ENCODE measurements at places on chromosomes 2 and 18.

GRCh38 chr2:100036793-100037192 lies 105.6 kb downstream of the AFF3 start:
- no peak for DNase-seq

- DNase-seq: no peak
Observed at GRCh38 chr2:60984720-60985119, 32.8 kb upstream of the PEX13 start.

- no peak for DNase-seq
Observed at GRCh38 chr2:56128235-56128634, 55.6 kb upstream of the CCDC85A start.

DNA sequence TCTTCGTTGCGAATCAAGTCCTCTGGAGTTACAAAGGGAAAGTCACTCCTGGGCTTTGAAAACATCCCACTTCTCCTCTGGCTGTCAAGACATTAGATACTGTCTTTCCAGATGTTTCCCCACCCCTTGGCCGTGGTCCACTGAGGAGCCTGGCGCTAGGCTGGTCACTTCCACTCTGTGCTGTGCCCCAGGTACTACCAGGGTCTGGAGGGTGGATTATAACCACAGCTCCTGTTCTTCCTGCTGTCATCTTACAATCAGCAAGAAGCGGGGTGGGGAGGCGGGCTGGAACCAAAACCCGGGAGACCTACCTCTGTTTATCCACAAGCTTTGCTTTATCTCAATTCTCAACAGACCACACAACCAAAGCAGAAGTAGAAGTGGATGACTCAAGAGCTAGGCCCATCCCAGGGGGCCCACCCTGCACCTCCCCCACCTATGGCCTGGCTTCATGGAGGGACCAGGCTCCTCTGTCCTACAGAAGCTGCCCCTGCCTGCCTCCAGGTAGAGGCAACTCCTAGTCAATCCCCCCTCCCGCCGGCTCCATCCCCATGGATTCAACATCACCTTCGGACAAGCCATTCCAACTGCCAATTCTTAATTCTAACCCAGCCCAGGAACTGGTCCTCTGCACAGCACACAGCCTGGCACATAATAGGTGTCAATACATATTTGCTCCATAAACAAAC lies 17.8 kb downstream of the SMAD7 start:
- DNase-seq: no peak

- no peak for DNase-seq
Observed at GRCh38 chr2:190693533-190694232, 44.8 kb downstream of the NAB1 start.
